ENCODE measurements at places on chromosomes 1 and 21.
A peak's percentile ranks its signal among the peaks of the same experiment; 100 is the strongest.

DNA sequence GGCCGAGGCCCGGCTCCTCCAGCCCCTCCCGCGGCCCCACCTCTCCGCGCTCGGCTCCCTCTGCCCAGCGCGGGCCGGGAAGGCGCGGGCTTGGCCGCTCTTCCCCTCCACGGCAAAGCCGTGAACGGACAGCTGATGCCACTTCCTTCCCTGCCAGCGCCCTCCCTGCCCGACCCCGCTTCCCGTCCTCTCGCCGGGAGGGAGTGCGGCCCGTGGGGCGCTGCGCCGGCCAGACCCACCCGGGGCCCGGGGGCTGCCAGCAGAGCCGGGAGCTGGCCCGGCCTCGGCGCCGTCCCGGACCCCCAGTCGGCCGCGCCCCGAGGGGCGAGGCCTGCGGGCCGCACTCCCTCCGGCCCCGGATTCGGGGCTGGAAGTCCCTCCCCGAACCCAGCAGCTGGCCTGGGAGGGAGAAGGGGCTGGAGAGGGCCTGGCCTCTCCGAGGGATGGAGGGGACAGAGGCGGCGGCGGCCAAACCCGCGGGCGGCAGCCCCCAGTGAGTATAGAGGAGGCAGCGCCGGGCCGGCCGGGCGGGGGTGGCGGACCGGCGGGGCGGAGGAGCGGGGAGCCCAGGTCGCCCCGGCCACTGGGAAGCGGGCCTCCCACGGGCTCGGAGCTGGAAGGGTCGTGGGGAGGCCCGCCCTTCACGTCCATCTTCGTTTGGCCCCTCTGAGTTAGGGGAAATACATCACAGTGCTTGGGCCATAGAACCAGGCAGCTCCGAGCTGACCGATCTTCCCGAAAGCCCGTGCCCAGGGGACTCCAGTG lies at the start of gene KIAA1614:
TSS of gene KIAA1614 (plus strand) at position 97 of the 765 bp plus-strand sequence. CDS start at position 444, 347 bp downstream.
- no peak for DNase-seq

DNA sequence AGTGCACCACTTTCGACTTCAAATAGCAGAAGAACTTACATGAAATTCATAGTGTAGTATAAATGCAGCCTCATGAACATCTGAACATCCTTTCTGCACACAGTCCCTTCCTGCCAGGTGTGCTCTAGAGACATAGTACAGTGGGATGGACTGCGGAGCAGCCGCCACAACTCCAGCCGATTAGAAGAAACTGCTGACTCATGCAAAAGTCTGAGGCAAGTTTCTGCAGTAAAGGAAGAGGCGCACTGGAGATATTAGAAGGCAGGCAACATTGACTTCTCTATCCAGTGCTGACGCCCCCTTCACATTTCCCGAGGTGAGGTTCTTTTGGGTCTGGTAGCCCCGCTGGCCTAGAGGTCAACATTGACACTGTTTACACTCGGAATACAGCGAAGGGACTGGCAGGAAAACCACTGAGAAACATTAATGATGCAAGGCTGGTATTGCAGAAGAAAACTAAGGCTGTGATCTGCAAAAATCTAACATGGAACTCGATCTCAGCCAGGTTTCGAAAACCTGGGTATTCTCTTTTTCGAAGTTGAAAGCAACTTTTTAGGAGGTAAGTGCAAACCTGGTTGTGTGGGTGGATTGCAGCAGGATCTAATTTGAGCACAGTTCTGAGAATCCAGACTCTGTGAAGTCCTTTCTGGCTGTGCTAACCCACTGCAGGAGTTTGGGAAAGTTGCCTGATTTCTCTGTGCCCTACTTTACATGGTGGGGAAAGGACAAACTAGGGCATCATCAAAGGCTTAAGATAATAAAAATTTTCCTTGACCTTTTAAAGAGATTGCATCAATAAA lies 90.7 kb downstream of the CDC7 start:
- no peak for DNase-seq

GRCh38 chr1:85318217-85318616 lies 41.8 kb upstream of the BCL10 start:
- DNase-seq: no peak

DNA sequence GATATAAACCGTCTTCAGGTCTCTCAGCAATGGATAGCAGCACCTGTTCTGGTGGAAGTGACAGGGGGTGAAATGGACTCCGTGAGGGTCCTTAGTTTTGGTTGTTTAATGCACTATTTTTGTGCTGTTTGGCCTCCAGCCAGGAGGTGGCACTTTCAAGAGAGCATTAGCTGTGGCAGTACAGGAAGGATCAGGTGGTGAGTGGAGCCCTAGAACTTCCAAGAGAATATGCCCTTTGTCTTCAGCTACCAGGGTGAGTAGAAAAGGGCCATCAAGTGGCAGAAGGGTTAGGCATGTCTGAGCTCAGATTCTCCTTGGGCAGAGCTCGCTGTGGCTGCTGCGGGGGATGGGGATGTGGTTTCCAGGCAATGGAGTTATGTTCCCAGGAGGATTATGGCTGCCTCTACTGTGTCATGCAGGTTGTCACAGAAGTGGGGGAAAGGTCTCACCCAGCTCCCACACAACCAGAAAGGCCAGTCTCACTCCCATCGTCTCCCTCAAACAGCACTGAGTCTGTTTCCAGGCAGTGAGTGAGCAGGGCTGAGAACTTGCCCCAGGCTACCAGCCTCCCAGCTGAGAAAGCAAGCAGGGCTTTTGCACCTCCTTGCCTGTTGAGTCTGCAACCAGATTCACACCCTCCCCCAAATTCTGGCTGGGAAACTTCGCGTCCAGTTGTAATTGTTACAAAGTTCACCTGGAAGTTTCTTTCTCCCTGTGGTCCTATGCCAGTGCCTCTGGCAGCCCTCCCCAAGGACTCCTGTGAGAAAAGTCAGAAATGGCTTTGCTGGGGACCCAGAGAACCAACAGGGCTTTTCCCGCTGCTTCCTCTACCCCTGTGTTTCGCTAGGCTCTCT lies 39.1 kb upstream of the TTLL7 start:
- no peak for DNase-seq

DNA sequence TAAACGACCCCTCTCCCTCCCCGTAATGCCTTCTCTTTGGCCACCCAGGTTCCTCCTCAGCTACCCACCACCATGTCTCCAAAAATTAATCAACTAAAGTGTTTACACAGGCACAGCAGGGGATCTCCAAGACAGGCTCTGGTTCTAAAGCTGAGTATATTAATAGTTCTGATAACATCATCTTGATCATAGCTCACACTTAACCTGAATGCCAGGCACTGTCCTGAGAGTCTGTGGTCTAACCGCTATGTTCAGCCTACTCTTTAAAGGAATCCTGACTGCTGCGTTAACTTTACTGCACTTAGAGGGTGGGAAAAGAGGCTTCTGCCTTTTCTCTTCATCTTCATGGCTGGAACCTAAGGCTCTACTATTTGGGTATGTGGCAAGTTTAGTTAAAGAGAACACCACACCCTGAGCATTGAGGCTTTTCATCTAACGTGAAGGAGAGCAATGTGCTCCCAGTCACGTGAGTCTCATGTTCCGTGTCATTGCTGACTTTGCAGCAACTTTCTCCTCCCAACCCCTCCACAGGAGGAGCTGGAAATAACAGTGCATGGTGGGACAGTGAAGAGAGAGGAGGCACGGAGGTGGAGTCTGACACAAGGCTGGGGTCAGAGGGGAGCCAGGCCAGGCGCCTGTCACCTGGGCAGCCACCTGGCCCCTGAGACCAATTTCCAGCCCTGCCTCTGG lies 86.4 kb downstream of the FAM78B start:
- DNase-seq: no peak

- no peak for DNase-seq
Observed at GRCh38 chr1:21260405-21261125, 29.7 kb downstream of the ECE1 start.

- DNase-seq: no peak
Observed at GRCh38 chr1:61087571-61087970, 5.2 kb downstream of the NFIA start.

DNA sequence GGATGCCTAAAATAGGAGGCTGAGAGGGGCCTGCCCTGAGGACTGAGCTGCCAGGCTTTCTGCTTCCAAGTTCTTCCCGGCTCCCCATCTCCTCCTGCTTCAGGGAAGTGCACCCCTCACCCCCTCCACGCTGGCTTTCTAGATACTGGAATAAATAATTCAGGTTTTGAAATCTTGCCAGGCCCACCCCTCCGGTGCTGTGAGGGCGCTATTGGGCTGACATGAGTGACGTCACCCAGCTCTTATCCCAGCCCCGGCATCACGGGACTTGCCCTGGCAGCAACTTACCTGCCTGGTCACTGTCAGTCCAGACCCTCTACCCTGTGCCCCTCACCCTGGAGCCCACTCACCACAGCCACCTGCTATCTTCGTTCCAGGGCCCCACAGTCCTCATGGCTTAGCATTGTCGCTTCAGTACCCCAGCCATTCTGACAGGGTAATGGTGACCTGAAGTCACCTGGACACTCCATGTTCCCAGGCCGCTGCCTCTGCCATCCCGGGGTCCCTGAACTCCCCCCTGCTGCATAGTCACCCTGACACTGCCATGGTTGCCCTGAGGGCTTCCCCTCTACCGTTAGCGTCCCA lies 819 bp upstream of the GPR3 start:
- no peak for DNase-seq

- no peak for DNase-seq
Observed at GRCh38 chr1:29972421-29973053, 736.2 kb downstream of the PTPRU start.

- DNase-seq: no peak
Observed at GRCh38 chr1:43367026-43367903, 546 bp downstream of the ELOVL1 start.

DNA sequence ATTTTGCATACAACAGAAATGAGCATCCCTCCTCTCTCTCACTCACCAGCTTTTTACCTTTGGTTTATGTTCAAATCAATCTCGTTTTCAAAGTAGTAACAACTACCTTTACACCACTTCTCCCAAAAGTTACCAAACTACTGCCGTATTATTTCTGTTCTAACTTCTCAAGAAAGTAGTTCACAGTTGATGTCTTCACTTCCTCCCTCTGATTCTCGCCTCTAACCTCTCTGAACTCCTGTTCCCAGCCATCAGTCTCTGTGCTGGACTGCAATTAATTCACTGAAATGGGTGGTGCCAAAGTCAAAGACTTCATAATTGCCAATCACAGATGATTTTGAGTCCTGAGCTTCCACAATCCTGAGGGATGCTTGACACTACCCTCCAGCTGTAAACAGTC lies 54.0 kb downstream of the ZNF281 start:
- DNase-seq: peak; percentile 23

DNA sequence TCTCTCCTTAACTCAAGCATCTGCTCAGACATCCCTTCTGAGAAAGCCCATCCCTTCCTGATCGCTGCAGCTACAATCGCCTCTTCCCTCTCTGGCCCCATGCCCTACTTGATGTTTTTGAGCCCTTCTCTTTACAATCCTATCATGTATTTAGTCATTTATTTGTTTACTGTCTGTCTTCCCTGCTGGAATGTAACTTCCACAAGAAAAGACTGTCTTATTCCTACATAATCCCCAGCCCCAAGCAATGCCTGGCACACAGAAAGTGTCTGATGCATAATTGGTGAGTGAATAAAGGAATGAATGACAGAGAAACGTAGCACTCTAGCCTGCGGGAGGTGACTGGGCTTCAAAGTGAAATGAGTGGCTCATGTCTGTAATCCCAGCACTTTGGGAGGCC lies 25.4 kb downstream of the ECE1 start:
- DNase-seq: no peak

DNA sequence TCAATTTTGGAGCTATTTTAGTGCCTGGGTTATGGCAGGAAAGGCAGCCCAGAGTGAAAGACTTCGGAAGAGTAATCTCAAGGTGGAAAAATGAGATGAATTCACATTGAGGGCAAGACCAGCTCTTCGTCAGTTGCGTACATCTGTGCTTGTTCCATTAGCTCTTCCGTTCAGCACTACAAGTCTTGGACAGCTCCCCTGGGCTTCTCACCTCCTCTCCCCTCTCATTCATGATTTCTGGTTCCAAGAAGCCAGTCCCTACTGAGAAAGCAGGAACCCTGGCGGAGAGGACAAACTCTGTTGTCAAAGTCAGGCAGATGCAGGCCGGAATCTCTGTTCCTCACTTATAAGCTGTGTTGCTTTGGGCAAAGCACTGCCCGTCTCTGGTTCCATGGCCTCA lies 76.5 kb downstream of the ACTL8 start:
- peak; percentile 42 for DNase-seq

GRCh38 chr1:56132520-56132919 lies 446.8 kb downstream of the PLPP3 start:
- DNase-seq: no peak

DNA sequence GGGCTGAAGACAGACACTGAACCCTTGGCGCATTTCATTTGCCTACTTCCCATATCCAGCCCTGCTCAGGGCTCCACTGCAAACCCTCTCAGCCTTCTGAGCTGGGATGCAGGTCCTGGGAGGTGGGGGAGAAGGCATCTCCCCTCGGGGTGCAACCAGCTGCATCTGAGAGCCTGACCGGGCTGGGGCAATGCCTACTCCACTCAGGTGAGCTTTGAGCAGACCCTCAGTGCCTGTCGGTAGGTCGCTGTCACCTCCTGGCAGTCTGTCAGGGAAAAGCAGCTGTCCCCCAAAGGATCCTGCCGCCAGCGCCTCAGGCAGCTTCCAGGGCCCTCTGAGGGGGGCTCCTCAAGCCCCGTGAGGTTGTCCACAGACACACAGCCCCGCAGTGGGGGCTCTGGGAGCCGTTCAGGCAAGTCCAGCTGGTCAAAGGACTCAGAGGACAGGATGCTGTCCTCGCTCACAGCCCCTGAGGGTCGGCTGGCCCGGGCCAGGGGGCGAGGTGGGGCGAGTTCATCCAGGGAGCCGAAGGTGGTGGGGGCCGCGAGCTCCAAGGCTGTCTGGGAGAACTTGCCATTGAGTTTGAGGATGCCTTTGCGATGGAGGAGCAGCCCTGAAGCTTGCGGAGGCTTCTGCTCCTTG lies 18.2 kb downstream of the NUAK2 start:
- no peak for DNase-seq

Data from Kasumi-1 (cell line).